ENCODE measurements at places on chromosomes 7 and 10.

GRCh38 chr7:134639683-134640279 lies 6.9 kb upstream of the BPGM start:
- DNase-seq = no peak

DNA sequence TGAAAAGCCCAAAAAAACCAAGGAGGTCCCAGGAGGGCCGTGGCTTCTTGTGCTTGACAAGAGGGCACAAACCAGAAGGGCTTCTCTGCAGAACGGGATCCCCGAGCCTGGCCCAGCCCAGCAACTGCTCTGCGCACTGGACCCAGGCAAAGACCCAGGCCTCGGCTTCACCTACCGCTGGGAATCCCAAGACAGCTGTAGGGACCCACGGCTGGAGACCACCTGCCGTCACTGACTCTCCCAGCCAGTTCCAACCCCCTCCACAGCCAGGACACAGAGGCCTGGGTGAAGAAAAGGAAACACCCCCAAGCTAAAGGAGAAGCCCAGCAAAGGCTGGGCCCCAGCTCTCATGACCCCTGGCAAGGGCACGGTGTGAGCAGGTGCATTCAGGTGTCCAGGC lies 24.3 kb downstream of the PDGFA start:
- no peak for DNase-seq

DNA sequence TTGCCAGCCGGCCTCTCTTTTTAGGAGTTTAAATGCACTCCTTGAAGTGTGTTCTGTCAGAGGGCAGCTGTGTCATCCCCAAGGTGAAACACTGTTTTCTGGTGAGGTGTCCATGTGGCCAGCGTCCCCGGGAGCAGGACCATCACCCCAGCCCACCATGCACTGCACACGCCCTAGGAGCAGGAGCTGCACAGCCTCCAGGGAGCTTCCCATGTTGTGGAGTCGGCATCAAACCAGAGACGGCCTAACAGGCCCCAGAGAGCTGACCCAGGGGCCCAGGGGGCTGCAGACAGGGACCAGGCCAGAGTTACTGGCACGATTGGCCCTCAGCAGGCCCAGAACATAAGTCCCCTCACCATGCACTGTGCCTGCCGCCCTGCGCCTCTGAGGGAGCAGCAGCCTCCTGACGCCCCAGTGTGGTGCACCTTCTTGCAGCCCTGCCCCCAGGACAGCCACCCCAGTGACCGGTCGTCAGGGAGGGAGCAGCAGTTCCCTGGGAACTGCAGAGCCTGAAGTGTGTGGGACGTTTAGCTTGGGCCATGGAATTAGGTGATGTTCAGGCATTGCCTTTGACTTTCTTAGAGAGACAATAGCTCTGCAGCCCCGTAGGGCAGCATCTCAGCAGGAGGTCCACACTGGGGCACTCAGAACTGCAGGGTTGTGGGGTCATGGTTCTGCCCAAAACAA lies 97.9 kb downstream of the NKX6-2 start:
- DNase-seq = no peak

DNA sequence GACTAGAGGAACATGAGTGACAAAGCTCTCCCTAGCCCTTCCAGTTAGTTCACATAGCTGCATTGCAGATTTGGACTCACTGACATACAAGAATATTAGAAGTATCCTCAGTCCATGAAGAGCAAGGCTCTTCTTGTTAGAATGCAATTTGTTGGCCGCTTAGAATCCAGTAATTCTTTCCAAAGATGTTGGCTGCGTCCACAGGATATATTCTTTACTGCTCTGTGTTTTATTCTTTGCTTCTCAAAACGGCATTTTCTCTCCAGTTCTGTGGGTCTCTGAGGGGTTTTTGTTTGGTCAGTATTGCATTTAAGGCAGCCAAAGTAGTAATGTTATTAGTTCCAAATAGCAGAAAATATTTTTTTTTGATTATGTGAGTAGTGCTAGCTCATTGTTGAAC lies 588.6 kb downstream of the DNAJB9 start:
- DNase-seq = no peak

DNA sequence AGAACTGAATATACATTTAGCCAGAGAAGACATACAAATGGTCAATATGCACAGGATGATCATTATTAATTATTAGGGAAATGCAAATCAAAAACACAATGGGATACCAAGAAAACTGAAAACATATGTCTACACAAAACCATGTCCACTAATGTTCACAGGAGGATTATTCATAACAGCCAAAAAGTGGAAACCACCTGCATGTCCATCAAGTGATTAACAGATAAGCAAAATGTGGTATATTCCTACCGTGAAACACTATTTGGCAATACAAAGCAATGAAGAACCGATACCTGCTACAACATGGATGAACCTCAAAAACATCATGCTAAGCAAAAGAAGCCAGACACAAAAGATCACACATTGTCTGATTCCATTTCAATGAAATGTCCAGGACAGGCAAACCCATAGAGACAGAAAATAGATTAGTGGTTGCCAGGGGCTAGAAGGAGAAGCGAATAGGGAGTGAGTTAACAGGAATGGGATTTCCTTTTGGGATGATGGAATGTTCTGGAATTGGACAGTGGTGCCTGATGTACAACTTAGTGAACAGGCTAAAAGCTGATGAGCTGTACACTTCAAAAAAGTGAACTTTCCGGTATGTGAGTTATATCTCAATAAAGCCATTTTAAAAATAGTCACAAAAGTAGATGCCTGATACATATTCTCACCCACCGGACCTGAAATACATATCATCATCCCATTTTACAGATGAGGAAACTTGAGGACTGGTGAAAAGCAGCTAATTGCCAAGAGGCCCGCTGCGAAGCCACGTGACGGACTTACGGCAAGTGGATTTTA lies 33.6 kb downstream of the HIPK2 start:
- DNase-seq = no peak

GRCh38 chr10:24971374-24971773 lies 19.0 kb upstream of the PRTFDC1 start:
- no peak for DNase-seq

DNA sequence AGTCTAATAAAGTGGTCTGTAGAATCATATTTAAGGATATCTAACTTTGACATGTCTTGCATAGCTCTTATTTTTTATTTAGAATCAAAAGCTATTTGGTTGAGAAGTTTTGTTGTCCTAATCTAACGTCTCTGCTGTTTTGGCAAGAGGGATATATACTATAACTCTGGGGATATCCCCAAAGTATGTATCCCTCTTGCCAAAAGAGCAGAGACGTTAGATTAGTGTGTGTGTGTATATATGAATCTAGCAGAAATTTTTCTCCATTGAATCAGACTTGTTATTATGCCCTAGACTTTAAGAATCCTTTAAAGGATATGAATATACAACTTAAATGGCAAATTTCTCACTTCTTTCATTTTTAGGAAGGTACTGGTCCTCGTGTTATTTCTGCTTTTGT lies 9.6 kb downstream of the SMC3 start:
- DNase-seq = no peak

DNA sequence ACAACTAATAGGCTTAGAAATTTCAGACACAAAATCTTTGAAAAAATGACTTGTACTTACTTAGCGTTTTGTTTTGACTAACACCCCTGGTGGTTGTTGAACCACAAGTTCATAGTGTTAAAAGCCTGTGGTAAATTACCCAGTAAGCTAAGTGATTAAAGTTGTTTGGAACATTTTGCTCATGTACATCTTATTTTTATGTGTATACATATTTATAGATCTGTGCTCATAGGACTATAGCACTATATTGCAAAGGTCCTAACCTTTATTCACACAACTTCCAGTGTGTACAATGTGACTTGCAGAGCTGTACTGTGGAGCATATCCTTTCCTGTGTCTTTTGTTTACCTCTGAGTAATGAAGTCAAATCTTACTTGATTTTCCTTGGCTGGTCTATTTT lies 79.6 kb downstream of the BMPR1A start:
- no peak for DNase-seq

DNA sequence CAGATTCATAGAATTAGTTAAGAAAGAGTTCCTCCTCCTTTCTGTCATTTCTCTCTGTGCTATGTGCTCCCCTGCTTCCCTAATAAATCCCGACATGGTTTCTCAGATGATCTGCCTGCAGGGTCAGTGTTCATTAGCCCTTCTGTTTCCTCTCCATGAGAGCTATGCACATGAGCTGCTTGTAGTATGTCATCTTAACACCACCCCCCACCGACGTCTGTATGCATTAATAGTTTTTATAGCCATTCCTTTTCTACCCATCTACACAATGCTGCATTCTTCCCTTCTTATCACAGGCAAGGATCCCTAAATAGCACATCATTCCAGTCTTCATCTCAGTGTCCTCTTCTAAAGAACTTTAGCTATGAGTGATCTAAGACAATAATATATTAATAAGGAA lies 809.1 kb downstream of the ANKRD7 start:
- DNase-seq = no peak

DNA sequence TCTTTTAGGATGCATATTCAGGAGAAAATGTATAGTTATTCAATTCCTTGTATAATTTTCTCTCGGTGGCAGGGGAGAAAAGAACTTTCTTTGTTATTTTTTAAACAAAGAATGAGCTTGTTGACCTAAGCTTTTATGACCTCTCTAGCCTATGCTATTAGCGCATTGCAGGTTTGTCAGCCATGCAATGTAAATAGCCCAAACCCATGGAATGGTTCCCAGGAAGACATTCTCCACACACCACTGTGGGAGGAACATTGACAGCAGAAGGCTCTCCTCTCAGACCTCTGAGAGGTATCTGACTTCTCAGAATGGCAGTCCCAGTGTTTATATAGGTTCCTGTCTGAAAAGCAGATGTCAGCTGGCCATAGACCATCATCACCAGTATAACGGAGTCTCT lies 19.6 kb upstream of the AGBL3 start:
- DNase-seq = no peak

DNA sequence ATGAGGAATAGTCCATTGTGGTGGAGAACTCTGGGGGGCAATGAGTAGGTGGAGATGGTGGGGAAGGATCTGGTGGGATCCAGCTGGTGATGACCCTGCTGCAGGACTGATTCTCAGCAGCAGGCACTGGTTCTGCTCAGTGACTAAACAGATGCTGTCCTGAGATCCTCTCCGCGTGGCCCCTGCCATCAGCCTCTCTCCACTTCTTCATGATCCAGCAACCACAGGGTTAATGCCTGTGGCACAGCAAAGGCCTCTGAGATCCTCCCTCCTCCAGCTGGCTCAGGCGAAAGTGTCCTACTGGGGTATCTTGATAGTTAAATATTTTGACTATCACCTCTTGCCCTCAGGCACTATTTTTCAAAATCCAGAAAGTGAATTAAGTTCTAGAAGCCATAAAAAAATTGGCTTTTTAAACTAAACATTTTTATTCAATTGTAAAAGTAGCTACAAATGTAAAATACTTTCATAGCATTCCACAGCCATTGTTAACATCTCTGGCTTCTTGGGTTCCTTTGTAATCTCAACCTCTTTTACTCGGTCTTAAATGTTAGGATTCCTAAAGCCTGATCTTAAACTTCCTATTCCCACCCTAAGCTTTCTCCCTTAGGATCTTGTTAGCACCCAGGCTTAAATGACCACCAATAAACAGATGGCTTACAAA lies 13.1 kb downstream of the PLAU start:
- DNase-seq = no peak

DNA sequence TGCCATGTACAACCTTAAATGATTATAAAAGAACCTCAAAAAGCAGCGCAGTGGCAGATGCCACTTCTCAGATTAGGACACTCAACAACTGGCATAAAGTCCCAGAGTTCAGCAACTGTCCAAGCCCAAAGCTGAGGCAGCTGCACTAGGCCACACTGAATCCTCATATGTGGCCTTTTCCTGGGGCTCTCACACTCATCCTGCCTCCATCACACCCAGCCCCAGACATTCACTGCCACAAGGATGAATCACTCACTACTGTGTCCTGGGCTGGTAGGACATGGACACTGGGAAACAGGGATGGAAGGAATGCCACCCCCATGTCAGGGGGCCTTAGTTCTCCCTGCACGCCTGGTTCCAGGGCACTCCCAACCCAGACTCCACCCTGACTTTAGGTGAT lies 547.7 kb downstream of the TNS3 start:
- DNase-seq = no peak

DNA sequence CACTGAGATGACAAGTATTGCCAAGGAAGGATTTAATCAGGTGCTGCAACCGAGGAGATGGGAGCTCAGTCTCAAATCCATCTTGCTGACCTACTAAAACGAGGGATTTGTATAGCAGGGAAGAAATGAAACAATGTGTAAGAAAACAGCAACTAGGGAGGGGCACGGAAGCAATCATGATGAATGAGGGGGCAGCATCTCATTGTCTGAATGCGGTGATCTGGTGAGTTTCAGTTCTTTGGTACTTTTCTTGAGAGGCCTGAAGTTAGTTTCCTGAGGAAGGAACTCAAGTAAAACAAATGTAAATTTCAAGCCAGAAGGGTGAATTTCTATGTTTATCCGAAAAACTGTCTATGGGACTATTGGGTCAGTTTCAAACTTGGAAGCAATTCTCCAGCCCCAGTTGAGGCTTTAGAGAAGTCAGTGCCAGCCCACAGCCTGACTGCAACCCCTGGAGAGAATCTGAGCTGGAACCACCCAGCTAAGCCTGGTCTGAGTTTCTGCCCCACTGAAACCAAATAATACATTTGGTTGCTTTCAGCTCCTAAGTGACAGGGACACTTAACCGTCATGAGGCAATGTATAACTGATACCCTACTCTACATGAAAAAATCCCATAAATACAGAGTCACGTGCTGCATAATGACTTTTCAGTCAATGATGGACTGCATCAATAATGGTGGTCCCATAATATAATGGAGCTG lies 45.8 kb upstream of the TNS3 start:
- DNase-seq = no peak

GRCh38 chr10:10942441-10942840 lies 75.2 kb upstream of the CELF2 start:
- DNase-seq = no peak

GRCh38 chr7:132049462-132050304 lies 493.3 kb upstream of the PODXL start:
- peak; percentile 66 for DNase-seq

- DNase-seq = peak; percentile 83
Observed at GRCh38 chr7:87059525-87060287, at the start of gene ELAPOR2. Gene ELAPOR2, minus strand, starts transcription at chr7:87059654. Its CDS starts 141 bp downstream, at chr7:87059513.

- DNase-seq = no peak
Observed at GRCh38 chr10:87045434-87045938, 25.4 kb downstream of the FAM25A start.

- DNase-seq = no peak
Observed at GRCh38 chr7:44158096-44158872, 17.2 kb upstream of the MYL7 start.

- DNase-seq = no peak
Observed at GRCh38 chr7:122595885-122596284, 103.0 kb downstream of the RNF133 start.

- no peak for DNase-seq
Observed at GRCh38 chr7:90568213-90568612, 27.9 kb upstream of the CDK14 start.

GRCh38 chr7:114181280-114181679 lies 233.3 kb upstream of the FOXP2 start:
- no peak for DNase-seq

DNA sequence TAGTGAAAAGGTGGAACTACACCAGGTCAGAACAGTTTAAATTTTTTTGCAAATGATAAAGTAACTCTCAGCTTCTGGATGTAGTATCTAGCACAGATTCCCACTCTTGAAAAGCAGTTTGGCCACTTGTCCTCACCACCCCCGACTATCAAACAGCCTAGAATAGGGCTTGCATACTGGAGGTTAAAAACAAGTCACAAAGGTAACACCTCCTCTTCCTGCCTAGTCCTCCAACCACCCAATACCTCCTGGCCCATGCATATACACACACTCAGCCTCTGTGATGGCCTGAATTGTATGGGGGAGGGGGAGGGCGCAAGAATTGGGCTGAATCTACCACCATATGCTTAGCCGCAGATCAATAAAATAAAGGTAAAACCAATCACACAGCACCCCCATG lies 5.7 kb downstream of the SKAP2 start:
- DNase-seq = no peak

- no peak for DNase-seq
Observed at GRCh38 chr7:96344236-96344635, 22.3 kb upstream of the SLC25A13 start.
